GM13976 (cell line): ENCODE measurements at places on chromosomes 5 and 9.

DNA sequence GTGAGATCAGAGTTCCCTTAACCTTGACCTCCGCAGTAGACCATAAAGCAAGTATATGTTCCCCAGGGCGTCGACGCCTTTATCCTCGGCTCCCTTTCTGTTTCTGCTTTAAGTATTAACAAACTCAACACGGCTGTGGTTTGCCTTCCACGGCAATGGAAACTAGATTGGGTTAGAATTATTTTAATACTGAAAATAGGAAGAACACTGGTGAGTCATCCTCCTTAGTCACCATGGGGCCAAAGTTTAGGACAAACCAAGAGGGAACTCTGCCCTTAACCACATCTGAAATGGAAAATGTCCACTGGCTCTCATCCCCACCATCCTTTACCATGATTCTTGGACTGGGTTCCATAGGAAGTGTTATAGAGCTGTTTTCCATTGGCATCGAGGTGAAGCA, 386.1 kb downstream of the ACTL7B start:
- DNase-seq, result no peak

GRCh38 chr5:6424110-6424659, 24.5 kb upstream of the UBE2QL1 start:
- DNase-seq, result no peak

DNA sequence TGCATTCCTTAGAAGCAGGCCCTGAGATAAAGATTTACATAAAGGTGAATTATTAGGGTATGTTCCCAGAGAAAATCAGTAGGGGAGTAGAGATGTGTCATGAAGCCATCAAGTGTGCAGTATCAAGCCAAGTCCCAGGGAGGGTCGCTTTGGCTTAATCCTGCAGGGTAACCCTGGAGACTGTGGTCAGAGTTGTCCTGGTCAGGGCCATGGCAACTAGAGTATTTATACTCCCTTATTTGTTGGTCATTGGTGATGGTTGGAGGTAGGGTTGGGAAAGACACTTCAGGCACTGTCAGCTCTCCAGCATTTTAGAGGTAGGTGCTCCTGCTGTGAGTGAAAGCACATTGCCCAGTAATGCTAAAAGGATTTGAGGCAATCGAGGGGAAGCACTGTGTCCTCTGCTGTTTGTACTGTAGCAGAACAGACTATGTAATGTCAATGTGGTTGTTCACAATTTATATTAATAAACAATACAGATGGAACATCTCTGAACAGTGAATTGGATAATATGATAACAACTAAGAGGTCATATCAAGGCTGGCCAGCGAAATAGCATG, 108.9 kb downstream of the GDNF start:
- DNase-seq, result no peak

DNA sequence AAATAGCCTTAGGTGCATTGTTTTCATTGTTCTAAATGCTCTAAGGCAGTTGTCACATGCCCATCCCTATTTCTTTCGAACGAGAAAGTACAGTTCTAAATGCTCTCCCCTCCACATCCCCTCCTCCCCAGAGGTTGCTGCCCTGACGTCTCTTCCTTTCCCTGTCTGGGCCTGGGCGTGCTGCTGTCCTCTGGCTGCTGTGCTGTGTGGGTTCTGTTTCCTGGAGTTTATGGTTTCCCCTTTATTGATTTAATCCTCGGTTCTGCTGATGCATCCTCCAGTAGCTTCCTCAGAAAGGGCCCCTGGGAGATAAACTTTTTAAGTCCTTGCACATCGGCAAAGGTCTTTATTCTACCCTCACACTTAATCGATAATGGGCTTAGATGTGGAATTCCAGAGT, 48.8 kb downstream of the MVB12B start:
- no peak for DNase-seq

GRCh38 chr5:123119334-123119986, 30.4 kb downstream of the PRDM6 start:
- DNase-seq, result no peak

DNA sequence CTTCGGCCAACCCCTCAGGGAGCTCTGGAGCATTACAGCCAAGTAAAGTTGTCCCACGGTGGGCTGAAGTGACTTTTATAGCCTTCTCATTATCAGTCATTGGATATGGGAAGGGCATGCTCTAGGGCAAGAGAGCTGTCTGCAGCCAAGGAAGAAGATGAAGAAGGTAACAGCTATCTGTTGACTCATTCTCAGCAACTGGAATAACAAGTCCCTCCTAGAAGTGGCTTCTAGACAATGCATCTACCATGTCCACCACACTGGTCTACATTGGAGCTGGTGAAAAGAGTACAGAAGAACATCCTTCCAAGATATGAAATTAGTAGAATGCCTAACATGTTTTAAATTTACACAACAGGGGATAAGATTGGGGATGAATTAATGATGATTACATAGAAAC, 524.2 kb downstream of the ACTL7B start:
- DNase-seq, result no peak

GRCh38 chr9:115200711-115201505, 83.0 kb upstream of the TNC start:
- DNase-seq, result no peak

DNA sequence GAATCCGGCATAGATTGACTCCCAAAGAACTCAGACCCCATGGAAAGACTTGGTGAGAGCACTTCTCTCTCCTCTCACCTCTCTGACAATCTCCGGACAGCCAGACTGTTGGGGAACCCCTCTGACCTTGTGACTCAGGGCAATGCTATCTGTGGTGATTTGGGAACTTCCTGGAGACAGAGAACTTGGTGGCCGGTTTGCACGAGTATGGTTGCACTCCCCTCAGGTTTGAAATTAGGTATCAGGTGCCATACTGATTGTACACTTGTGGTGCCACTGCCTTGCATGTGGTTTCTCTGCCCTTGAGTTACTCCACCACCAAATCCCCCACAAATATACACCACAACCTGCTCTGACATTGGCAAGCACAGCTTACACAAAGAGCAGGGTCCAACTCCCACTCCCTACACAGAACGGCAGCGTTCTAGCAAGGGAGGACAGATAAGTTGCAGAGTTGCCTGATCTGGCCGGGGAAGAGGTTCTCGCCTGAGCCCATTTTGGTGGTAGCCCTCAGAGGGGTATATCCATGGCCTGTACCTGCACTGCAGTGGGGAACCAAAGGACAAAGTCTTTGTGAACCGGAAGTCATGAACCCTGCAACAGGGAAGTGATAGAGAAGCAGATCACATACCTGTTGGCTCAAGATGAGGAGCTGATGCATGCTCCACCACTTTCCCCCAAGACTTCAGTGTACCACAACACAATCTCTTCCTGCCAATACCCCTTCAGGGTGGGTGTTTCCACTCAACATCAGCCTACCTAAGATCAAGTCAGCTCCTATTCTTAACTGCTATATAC, 255.1 kb downstream of the MCTP1 start:
- DNase-seq, result no peak

DNA sequence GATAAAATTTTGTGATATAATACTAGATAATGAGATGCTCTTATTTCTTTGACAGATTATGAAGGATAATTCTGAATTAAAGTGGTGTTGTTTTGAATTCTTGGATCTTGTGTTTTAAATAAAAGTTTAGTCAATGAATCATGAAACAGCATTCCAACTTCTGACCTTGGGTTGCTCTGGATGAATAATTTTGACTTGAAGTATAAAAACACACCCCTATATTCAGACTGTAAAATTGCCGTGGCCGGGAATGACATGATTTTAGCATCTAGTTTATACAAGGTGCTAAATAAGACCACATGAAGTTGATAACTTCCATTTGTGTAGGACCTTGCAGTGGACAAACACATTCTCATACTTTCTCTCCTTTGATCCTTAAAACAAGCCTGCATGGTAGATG, 67.2 kb upstream of the DAP start:
- no peak for DNase-seq

- DNase-seq, result no peak
Observed at GRCh38 chr5:73365990-73366667, 82.4 kb downstream of the FOXD1 start.

DNA sequence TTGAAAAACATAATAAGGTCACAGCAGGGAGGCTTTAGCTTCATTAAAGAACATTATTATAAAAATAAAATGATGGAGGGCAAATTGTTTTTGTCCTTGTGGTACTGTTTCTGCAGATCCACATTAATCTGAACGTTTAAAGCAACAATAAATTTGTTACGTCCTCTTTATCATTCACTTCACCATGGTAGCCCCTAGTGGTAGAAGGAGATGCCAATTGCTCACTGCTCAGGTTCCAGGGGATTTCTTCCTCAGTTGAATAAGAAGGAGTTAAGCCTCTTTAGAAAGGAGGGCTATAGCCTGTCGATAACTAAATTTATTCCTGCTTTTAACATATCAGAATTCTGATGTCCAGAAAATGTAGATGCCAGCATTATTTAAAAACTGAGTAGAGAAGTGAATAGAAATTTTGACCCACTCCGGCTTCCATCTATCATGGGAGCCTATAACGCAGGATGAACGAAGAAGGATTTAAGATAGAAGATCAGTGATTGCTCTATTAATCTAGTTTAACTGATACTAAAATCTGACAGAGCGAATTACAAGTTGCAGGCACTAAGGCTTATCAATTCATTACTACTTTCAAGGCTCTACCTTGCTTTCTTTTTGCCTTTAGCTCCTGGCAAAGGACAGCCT, 692.3 kb downstream of the PTPRD start:
- DNase-seq, result no peak

DNA sequence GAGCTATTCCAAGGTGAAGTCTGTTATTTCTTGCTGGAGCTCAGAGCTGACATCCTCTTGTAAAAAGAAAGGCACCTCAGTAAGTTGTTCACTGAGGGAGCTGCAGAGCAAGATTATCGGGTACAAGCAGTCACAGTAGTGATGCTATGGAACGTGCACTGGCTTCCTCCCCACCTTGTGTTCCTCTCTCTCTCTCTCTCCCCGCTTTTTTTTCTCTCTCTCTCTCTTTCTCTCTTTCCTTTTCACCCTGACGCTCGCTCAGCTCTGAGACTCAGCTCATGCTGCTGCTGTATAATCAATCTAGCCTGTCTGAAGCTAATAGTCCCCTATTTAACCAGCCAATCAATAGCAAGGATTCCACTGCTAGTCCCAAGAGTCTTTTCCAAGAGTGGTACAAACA, 587.6 kb upstream of the CDH18 start:
- no peak for DNase-seq

- DNase-seq, result no peak
Observed at GRCh38 chr5:109714592-109714991, 24.9 kb downstream of the MAN2A1 start.

GRCh38 chr9:123262338-123262737, 6.0 kb downstream of the STRBP start:
- no peak for DNase-seq

- no peak for DNase-seq
Observed at GRCh38 chr5:5367739-5368138, 54.7 kb upstream of the ICE1 start.

GRCh38 chr9:4048441-4048840, 251.4 kb downstream of the GLIS3 start:
- DNase-seq, result no peak

DNA sequence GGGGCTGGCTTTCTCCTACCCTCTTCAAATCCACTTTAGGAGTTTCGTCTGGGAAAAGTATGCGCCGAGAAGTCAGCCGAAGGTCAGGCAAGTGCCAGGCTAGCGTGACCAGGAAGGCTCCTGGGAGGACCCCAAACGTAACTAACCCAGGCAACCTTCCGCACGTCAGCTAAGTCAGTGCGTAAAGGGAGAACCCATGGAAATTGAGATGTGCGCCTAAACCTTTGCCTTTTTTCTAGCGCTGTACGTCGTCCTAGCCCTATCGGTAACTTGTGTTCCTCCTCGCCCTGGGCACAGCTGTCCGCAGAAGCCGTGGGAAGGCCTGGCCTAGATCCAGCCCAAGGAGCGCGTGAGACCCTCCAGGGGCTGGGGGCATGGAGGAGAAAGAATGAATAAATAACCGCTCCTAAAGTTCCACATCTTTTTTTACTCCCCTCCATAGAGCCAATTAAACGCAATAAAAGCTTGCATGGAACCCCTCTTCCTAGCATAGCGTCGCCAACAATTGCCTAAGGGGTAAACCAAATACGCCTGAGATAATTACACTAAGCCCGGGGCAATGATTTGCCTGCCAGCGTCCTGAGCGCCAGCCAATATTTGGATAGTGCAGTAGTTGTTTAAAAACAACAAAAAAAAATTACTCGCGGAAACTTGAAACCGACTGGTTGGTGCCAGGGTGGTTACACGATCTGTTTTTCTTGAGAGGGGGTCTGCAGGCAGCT, 4.0 kb upstream of the FOXB2 start:
- DNase-seq, result peak; percentile 27

DNA sequence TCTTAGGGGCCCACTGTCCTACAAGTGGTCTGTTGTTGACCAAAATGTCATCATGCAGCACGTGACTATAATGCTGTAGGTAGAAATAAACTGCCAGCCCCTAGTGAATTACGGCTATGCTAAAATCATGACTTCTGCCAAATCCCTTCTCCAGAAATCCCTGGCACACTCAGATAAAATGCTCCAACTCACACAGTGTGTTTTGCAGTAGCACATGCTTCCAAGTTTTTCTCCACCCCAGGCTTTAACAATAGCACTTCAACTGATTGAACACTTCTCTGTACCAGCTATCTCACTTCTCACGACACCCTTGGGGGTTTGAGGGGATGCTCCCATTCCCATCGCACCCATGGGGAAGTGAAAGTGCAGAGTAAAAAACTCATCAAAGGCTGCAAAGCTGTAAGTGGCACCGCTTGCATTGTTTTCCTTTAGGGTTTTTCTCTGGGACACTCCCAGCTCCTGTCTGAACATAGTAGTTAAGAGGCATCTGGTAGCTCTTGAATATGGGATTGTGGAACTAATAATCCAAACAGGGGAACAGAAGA, 151.0 kb upstream of the SLC24A2 start:
- no peak for DNase-seq

DNA sequence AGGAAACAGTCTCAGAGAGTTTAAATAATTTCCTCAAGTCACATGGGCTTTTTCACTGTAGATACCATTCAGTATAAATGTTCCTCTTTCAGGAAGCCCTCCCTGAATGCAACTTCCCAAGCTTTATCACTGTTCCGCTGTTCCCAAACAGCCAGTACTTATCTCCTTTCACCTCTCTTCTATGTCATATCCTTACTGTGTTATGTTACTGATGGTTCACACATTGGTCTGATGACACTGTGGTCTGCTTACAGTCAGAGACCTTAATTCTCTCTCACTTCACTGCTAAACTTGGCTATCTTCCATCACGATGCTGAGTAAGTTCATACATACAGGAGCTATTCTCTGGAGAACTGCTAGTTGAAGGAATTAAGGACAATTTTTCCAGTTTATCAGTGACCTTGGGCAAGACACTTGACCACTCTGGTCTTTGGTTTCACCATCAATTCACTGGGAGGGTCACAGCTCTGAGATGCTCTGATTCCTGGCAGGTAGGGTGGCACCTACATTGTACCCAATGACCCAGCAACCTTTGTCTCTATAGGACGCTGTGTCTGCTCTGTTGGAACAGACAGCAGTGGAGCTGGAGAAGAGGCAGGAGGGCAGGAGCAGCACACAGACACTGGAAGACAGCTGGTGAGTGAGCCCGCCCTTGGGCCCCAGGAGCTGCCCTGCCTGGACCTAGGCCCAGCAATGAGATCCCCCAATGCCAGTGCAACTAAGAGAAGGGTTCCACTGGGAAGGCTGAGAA, 42.1 kb upstream of the RARS1 start:
- no peak for DNase-seq

- DNase-seq, result no peak
Observed at GRCh38 chr5:96318569-96319110, 114.4 kb downstream of the PCSK1 start.
